ENCODE measurements at places on chromosomes 5 and 9.

DNA sequence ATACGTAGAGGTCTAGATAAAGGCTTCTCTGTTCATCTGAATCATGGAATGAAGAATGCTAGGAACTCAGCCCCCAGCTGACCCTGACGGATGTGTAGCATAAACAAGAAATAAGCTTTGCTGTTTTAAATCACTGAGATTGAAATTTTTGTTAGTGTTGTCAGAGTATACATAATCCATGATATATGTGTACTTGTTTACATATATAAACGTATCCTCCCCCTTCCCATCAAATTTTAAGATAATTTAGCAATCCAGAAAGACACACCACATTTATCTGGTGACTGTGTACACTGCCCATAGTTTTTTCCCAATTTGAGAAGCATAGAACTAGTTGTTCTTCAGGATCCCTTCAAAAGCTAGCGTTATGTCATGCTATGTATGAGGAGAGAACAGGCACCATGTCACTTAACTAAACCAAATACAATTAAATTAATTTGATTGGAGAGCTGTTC is 80.8 kb upstream of the OSMR start:
- DNase-seq: no peak

- DNase-seq: no peak
Measured at GRCh38 chr5:84085387-84086041, 299.2 kb downstream of the EDIL3 start.

GRCh38 chr9:131992906-131993657 is 86.6 kb downstream of the MED27 start:
- no peak for DNase-seq

- no peak for DNase-seq
Measured at GRCh38 chr5:68187268-68188055, 28.1 kb upstream of the PIK3R1 start.

GRCh38 chr5:100299261-100299660 is 235.9 kb upstream of the FAM174A start:
- no peak for DNase-seq

DNA sequence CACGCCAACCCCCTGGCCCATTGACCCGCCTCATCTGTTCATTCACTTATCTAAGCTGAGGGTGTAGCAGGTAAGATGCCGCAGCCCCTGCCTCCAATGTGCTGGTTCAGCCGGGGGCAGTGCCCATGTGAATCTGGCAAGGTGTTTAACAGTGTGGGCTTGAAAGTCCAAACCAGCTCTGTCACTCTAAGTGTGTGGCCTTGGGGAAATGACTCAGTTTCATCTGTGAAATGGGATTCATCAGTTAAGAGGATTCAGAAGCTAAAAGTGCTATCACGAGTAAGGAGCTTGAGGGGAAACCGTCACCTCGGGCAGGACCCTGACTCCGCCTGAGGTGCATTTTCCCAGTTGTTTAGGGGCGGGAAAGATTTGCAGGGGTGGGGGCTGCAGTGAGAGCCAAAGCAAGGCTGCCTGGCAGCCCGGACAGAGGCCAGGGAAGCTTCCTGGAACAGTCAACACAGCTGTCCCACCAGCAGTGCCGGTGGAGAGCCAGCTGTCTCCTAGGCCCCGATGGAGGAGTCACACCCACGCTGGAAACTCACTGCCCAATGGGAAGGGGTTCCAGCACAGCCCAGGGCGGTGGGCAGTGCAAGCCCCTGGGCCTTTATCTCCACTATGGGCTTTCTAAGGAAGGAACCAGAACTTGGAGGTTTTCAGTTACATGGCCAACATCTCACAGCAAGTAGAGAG is 9.7 kb upstream of the URM1 start:
- no peak for DNase-seq

DNA sequence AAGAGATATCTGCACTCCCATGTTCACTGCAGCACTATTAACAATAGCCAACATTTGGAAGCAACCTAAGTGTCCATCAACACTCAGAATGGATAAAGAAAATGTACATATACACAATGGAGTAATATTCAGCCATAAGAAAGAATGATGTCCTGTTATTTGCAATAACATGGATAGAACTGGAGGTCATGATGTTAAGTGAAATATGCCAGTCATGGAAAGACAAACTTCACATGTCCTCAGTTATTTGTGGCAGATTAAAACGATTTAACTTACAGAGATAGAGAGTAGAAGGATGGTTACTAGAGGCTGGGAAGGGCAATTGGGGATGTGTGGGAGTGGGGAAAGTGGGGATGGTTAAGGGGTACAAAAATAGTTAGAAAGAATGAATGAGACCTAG is 110.3 kb upstream of the PCSK5 start:
- no peak for DNase-seq

- DNase-seq: no peak
Measured at GRCh38 chr9:10875752-10876151, 262.9 kb upstream of the PTPRD start.

DNA sequence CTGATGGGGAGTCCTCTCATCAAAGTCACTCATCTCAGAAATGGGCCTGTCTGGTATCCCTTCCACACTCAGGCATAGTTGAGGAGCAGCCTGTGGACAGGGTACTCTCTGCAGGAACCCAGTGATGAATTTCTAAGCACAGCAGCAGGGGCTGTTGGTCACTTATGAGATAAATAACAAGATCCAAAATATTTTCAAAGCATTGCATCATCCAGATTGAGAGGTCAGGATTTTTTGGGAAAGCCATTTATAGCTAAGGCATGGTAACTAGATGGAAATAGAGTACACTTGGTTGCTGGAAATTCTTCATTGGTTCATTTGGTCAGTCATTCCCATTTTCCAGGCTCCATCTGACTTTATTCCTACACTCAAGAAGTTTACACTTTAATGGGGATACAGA is 246.8 kb upstream of the RAI14 start:
- no peak for DNase-seq
